ENCODE measurements at places on chromosomes 12 and 14.

GRCh38 chr12:24742378-24742777, 206.5 kb downstream of the BCAT1 start:
- DNase-seq = no peak

DNA sequence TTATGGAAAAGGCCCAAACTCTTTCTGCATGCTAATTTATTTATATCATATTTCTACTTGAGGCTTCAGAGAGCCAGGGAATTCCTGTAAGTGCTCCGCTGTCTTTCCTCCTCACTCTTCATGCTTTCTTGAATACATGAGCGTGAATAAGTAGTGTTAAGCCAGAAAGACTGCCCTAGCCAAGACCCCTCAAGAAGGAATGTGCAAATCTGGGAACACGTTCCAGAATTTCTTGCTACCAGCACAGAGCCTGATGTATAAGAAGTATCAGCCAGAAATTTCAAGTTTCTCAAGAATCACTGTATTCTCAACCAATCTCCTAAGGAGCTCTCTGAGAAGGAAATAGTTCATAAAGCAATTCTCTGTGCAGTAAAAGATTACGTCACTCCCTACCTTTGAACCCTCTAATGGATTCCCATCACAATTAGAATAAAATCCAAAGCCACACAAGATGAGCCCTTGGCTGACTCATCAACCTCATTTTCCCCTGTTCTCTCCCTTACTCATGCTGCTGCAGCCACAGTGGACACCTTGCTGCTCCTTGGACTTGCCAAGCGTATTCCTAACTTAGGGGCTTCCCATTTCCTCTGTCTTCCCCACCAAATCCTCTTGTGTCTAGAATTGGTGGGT, 6.9 kb upstream of the TSPAN8 start:
- DNase-seq = peak; percentile 88

GRCh38 chr12:130876758-130877157, 4.9 kb downstream of the RAN start:
- DNase-seq = no peak

GRCh38 chr12:6618483-6619225, 11.5 kb upstream of the CHD4 start:
- DNase-seq = no peak

- no peak for DNase-seq
Observed at GRCh38 chr14:61632807-61633206, 62.5 kb upstream of the HIF1A start.

Measured in large intestine (tissue), 12 donors.